ENCODE measurements at places on chromosomes 6 and 20.
A peak's percentile ranks its signal among the peaks of the same experiment; 100 is the strongest.

GRCh38 chr6:20317430-20317829 lies 84.2 kb upstream of the E2F3 start:
- DNase-seq = no peak

GRCh38 chr6:21228411-21228810 lies 365.1 kb upstream of the SOX4 start:
- DNase-seq = no peak

DNA sequence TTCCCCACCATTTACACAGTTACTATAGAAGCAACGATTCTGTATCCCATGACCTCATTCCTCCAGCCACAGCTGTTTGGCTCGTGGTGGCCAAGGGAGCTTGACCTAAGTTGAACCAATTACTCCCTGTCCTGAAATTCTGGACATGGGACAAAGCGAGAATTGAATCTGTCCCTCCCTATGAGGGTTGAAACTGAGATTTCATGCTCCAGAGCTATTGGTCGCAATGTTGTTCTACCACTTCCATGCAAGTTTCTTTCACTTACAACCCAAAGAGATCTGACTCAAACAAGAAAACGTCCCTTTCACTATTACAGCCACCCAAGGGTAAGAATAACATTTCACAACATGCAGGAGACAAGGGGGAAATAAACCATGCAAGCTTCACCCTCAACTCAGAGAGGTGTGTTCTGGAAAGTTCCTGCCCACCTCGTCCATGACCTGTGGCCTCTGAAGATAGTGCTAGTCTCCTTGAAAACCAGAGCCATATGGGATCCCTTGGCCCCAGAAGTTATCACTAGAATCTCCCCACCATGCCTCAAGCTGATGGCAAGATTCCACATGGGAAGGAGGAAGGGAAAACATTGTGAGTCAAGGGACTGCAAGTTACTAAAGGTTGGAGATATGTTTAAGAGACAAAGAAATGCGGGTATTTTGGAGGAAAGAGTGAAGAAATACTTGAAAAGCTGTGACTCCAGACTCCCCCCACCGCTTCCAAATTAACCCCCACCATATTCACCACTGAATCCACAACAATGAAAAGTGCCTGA lies 74.5 kb upstream of the SRSF6 start:
- no peak for DNase-seq

GRCh38 chr6:125310994-125311649 lies 9.4 kb upstream of the HDDC2 start:
- peak; percentile 73 for DNase-seq

GRCh38 chr20:37972256-37973058 lies 60.8 kb downstream of the TTI1 start:
- DNase-seq = no peak

All from hematopoietic multipotent progenitor cell treated with erythropoietin and hydrocortisone succinate and interleukin-3 and kit ligand, for 8 days (in vitro differentiated cells).